ENCODE measurements at places on chromosomes 11 and 22.
A peak's percentile ranks its signal among the peaks of the same experiment; 100 is the strongest.

DNA sequence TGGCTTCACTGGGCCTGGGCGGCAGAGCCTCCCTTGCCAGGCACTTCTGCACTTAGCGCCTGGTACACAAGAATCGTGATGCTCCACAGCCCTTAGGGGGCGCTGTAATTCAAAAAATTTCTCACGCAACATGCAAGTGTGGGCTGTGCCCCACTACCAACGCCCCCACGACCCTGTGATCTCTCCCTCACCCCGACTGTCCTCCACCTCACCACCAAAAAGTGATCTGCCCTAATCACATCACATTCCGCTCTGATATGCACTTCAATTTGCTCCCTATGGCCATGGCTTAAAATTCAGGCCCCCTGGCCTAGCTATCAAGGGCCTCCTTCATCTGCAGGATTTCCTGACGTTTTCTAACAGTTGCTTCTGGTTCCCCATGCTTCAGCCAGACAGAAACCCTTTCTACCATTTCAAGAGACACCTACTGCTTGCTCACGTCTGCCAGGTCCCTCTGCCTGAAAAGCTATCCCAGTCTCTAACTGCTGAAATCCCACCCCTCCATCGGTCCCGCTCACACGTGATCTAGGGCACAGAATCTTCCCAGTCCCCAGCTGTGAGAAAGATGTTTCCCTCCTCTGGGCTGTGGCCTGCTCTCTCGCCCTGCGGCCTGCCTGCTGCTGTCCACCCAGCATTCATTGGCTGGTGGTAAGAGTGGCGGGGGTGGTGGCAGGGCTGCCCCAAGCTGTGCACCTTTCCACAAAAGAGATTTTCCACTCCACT is 27.9 kb upstream of the LRRC32 start:
- peak; percentile 63 for DNase-seq

- peak; percentile 12 for DNase-seq
Observed at GRCh38 chr11:17979770-17980371, 33.0 kb downstream of the SERGEF start.

DNA sequence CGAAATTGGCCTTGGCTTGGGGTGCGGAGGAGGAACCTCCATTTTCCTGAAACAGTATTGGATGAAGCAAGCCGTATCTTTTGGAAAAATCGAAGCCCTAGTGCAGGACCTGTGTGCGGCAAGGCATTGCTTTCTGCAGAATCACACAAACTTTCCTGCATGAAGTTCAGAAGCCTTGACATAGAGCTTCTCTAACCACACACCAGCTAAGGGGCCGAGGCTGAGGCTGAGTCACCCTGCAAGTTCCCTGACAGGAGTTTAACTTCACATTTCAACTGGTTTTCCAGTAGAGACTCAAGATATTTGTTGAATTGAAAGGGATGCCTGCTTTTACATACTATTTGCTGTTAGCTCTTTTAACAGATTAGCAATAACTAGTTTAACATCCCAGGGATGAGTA is 67.8 kb downstream of the TCF20 start:
- no peak for DNase-seq

- DNase-seq: no peak
Observed at GRCh38 chr11:8809241-8809938, 101.6 kb upstream of the AKIP1 start.

Data from trophoblast cell (in vitro differentiated cells and primary cell).